CD4-positive, alpha-beta T cell treated with Interleukin-10 for 1 hour (primary cell): ENCODE measurements at places on chromosomes 7 and 10.

- no peak for DNase-seq
Measured at GRCh38 chr7:92131764-92132330, 2.4 kb downstream of the CYP51A1 start.

DNA sequence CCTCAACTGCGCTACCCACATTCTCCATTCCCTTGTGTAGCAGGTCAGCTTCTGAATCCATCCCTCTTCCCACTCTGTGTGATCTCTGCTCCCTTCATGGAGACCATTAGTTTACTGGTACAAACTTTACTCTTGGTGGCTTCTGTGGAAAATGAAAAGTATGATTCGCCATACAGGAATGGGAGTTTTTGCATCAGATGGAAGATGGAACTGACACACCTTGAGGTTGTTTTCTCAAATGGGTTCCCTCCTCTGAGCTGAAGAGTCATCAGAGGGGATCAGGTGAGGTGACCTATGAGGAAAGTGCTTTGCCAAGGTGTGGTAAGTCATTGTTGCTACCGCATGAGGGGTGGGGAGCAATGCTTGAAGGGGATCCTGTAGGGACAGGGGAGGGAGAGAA, 266.8 kb downstream of the INHBA start:
- DNase-seq: no peak

- no peak for DNase-seq
Measured at GRCh38 chr10:48768144-48768766, 83.6 kb downstream of the WDFY4 start.

- peak; percentile 31 for DNase-seq
Measured at GRCh38 chr7:50793120-50793946, 10.6 kb upstream of the GRB10 start.

DNA sequence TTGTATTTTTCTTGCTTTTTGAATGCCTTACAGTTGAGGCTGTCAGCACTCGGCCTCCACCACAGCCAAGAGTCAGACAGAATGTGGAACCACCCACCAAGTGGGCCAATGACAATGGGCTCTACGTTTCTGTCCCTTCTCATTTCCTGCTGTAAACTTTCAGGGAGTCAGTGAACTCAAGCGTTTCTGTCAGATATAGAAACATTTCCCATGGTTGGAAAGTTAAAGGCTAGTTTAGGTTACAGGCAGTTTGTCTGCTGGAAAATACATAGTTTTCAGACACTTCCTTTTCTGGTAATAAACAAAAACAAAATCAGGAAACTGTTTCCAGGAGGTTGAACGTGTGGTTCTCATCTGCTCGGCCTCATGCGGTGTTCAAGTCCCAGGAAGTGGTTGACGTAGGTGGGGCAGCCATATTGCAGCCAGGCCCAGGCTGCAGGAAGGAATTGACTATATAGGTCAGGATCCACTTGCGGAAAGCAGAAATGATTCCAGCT, 245.1 kb downstream of the CAMK1D start:
- peak; percentile 50 for DNase-seq

- no peak for DNase-seq
Measured at GRCh38 chr10:47078393-47079203, 167.4 kb downstream of the PTPN20 start.

GRCh38 chr10:43134126-43134905, 3.9 kb upstream of the CSGALNACT2 start:
- DNase-seq: no peak

GRCh38 chr7:18384491-18385143, 110.9 kb upstream of the HDAC9 start:
- no peak for DNase-seq

GRCh38 chr7:20786421-20786778, 286 bp downstream of the SP8 start:
- no peak for DNase-seq

GRCh38 chr7:25647872-25648271, 419.6 kb upstream of the NPVF start:
- DNase-seq: no peak
